Activated effector memory CD4-positive, alpha-beta T cell treated with anti-CD3 and anti-CD28 coated beads, Interleukin-2, amount 50 U/mL, for 16 hours (primary cell): ENCODE measurements at places on chromosomes 1 and 21.

GRCh38 chr1:167168424-167168823 is 52.3 kb upstream of the POU2F1 start:
- DNase-seq, result no peak

DNA sequence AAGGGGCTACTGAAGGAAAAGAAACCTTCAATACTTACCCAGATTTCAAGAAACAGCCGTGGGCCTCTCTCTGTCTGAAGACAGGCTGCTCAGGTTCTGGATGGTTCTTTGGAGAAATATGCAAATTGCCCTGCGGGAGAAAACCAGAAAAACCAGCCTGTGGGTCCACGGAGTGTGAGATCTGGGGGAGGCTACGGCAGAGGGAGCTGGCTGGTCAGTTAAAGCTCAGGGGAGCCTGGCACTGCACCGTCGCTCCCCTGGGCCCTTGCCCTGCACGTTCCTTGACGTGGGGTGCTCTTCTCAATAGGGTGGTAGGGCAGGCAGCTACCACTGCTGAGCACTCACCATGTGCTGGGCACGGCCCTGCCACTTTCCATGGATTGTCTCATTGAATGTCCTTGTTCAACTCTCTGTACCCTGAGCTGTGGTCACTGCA is 12.7 kb downstream of the TMCO4 start:
- no peak for DNase-seq

GRCh38 chr21:16865632-16866031 is 647.2 kb upstream of the CXADR start:
- DNase-seq, result no peak

GRCh38 chr1:215865060-215865459 is 298.0 kb downstream of the KCTD3 start:
- no peak for DNase-seq

DNA sequence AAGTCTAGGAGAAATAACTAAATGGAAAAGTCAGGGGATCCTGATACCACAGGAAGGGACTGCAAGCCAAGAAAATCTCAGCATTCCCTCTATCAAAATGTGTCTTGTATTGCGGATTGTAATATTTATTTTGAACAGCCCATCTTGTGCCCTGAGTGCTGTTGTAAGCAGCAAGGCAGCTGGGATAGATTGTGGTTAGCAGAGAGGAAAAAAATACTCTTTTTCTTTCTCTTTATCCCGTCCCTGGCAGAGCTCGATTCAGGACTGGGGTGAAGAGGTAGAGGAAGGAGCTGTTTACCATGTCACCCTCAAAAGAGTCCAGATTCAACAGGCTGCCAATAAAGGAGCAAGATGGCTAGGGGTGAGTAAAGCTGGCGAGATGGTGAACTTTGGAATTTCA is 1.2 kb downstream of the RGL1 start:
- no peak for DNase-seq

- DNase-seq, result no peak
These were observed 318.4 kb downstream of the RPS6KC1 start for GRCh38 chr1:213369465-213369864.

- DNase-seq, result no peak
These were observed 8.9 kb downstream of the UBASH3A start for GRCh38 chr21:42412636-42412933.

DNA sequence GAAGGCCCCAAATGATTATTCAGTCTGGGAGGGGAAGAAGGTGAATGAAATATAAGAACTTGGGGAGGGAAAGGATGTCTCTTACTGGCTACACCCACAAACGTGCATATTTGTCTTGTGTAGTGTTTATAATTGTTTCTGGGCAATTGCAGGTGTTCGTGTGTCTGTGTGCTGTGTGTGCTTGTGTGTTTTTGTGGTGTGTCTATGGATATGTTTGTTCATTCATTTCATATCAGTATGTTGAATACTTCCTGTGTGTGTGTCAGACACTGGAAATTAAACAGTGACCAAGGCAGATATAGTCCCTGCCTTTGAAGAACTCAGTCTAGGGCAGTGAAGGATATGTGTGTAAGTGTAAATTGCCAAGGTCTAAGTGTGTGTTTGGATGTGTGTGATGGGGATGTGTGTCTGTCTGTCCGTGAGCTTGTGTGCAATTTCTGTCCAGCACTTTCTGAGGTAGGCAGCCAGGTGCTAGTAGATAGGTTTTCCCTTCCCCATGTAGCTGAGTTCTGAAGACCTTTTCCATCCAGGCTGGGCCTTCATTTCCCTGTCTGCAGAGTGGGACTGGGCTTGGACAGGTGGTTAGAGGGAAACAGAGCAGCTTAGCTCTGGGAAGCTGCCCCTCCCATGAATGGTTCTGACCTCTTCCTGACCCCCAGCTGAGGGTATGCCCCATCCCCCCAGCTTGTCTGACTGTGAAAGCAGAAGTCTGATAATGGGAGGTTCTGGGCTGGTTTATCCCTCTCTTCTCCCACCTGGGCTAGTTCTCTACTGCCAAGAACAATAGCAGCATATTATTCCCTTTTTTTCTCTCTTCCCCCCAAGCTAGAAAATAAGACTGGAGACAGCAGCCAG is 3.8 kb downstream of the AGO1 start:
- no peak for DNase-seq

DNA sequence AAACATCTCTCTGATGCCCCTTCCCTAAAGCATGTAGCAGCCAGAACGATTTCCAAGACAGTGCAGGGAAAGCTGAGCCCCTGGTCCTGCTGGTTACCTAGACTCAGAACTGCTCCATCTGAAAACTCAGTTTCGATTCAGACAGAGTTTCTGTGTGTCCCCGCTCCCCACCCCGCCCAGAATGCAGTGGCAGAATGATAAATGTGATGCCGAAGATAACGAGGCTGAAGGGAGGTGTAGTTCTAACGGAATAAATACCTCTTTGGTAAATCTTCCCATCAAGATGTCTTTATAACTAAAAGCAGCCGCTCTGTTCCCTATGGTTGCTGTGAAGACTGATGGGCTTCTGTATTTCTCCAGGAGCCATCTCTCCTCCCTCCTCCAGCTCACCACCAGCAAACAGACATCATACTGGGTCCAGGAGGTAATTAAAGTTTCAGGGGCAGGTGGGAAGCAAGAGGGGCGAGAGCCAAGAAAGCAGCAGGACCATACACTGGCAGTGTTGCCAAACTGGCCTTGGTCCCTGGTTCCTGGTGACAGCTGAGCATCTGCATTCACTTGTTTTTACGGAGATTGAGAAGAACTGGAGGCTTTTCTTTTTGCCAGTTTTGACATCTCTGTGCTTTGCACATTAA is 76.9 kb downstream of the DDX20 start:
- DNase-seq, result no peak

- no peak for DNase-seq
These were observed 948 bp downstream of the PRUNE1 start for GRCh38 chr1:151009206-151009587.

- no peak for DNase-seq
These were observed 6.5 kb downstream of the RPS6KA1 start for GRCh38 chr1:26536081-26536480.
